Fibroblast of upper back skin (primary cell): ENCODE measurements at places on chromosomes 1 and 21.

DNA sequence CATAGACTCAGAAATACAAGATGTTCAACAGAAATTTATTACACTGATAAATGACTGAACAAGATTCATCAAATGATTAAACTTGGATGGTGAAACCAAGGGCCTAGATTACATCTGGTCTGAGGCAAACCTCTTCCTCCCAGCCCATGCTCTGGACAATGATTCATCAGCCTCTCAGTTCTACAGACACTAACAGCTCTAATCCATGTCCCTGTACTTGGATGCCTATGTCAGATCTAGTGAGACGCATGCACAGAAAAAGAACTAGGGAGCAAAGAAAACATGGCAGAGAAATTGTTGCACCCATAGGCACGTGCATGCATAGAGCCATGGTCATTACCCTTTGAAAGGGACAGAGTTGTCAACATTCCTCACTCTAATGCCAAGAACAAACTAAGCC is 250.1 kb downstream of the KCNH1 start:
- peak; percentile 85 for DNase-seq

- DNase-seq = no peak
Observed at GRCh38 chr1:53551428-53551995, 92.3 kb downstream of the DMRTB1 start.

- no peak for DNase-seq
Observed at GRCh38 chr1:26537951-26538352, 8.4 kb downstream of the RPS6KA1 start.

GRCh38 chr1:3073489-3074296 is 4.7 kb downstream of the PRDM16 start:
- DNase-seq = no peak

DNA sequence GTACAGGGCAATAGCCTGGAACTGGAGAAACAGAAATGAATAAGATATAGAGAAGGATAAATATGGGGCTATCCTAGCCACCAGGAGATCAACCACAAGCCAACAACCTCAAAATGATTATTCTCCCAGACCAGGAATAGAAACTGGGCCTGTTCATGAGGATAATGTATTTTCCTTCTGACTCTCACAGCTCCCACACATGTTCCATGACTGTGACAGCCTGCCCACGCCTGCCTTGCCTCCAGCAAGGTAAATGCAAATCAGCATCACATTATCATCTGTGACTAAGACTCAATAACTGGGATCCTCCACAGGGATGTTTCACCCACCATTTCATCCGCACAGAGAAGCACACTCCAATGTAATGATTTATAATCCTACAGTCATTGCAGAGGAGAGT is 3.3 kb downstream of the ENSA start:
- no peak for DNase-seq
